Heart right ventricle (tissue), 16 donors: ENCODE measurements at places on chromosomes 6 and 20.

DNA sequence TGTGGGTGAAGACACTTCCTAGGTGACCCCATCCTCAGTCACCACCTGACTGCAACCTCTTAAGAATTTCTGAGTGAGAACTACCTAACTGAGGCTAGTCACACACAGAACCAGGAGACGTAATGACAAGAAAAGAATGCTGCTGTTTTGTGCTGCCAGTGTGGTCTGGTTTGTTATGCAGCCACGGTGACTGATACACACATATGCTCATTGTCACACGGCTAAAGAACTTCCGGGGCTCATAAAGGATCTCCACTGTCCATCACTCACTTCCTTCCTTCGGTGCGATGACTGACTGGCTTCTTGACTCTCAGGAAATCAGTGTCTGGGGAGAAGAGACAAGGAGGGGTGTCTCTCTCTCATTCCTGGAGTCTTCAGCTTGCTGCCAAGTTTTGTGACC, 88.0 kb downstream of the SLC24A3 start:
- DNase-seq: no peak

DNA sequence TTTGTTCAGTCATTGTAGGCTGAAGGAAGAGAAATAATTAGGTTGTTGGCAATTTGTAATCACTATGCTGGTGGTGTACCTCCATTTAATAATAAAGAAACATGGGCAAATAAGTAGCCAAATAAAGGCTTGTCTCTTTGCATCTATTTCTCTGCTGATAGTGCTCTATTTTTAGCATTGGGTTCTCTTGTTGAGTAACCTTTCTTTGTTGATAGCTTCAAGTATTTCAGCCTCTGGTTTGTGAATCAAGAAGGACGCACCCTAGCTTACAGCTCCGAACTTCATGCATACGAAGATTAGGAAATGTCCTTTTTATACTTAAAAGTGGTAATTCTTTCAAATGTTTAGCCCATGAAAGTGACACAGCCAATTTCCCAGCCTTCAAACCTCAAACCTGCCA, 2.6 kb downstream of the PPP1R14C start:
- no peak for DNase-seq

DNA sequence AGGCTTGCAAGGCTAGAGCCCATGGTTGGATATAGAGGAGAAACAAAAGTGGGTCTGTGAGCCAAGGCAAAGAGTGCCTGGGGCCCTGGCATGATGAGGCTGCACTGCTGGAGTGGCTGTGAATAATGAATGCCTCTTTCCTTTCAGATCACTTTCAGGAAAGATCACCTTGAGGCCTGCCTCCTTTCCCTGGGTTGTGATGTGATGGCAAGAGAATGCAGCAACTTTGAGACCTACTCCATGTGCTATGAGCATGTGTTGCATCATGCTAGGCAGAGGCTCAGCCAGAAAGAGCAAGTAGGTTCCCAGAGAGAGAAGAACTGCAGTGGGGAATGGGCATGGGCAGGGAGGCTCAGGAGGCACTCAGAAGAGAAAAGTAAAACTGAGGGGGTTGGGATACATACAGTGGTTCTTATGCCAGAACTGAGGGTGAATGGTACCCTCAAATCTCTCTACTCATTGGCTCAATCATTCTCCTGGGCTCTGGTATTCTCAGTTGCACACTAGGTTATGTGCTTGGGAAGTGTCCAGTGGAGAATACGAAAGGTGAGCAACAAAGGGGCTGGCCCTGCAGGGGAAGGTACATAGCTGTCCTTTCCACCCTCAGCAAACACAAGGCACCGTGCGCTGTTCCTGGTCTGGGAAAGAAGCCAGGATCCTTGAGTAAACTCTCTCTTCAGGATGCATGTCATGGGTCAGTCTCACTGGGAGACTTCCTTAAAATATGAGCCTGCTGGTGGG, 45.9 kb downstream of the CD164 start:
- peak; percentile 9 for DNase-seq

DNA sequence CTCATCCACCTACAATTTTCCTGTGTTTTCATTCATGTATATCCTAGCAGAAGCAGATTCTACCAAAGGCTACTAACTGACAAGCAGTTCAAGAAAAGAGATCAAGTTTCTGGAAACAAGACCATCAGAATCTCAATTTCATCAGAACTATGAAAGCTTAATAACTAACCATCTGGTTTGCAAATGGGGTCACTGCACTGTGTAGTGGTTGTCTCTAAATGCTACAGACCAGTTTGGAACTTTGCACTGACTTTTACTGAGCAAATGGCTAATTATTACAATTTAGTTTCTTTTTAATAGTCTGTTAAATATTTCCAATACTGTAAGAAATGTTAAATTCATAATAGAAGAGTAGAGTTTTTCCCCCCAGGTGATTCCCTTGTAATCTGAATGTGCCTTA, 64.5 kb downstream of the REPS1 start:
- DNase-seq: no peak

- DNase-seq: no peak
Measured at GRCh38 chr6:30578051-30578450, 6.8 kb downstream of the ABCF1 start.

DNA sequence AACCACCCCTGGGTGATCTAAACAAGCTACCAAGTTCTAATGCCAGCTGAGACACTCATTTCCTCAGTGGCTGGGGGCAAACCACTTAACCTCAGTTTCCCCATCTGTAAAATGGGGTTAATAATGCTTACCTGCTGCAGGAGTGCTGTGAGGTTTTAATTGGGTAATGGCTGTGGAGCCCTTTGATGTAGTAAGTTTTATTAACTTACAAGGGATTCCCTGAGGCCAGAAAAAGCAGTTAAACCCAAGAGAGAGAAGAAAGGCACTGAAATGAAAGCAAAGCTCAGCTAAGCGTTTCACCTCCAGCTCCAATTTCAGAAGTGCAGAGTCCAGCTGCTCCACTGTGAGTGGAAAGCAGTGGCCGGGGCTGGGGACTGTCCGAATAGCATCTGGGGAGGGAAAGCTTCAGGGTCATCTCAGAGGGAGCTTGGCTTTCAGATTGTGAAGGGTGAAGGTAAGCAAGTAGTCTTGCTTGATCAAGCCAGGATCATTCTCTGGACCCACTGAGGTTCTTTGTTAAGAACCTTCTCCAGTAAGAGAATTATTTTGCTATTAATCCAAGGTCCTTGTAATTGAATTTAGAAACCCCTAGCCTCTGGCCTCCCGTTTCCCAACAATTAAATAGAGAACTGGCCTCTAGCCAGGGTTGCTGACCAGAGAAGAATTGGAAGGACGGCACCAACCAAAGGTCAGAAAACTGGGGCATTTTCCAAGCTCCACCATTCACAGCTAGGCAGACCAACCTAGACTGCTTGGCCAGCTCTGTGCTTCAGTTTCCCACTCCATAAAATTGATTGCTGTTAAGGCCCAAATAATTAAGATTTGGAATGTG, 20.9 kb upstream of the TCP11 start:
- no peak for DNase-seq

GRCh38 chr20:44596876-44597275, 14.5 kb downstream of the PKIG start:
- DNase-seq: no peak

DNA sequence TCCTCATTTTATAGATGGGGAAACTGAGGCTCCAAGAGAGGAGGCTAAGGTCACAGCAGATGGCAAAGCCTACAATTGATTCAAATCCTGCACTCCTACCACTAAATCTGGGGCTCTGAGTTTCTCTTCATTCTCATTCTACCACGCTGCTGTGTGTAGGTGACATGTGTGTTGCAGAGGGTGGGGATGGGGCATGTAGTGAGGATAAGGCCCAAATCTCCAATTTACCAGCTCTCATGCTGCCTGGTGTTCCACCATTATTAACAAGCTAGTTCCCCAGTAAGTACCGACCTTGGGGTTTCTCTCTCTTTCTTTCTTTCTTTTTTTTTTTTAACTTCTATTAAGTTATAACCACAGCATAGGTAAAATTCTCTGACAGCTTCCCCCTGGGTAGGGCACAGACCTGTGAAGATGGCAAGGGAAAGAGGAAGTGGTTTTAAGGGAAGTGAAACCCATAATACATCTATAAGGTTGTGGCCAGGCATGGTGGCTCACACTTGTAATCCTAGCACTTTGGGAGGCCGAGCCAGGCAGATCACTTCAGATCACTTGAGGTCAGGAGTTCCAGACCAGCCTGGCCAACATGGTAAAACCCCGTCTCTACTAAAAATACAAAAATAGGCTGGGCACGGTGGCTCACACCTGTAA, 13.0 kb upstream of the MATN4 start:
- DNase-seq: no peak

DNA sequence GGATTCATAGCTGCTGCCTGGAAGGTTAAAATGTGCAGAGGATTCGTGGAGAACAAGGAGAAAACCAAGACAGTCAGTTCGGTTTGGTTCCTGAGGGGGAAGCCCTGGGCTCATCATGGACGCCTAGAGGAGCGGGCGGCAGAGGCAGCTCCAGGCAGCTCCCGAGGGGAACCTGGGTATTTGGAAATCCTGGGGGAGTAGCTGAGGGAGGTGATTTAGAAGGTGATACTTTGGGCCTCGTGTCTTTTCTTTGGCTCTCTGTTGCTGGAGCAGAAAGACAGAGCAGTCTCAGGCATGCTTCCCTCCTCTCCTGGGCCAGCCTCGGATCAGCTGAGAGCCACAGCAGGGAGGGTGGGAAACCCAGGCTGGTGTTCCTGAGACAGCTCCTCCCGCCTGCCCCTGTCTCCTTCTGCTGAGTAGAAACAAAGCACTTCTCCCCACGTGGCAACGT, 139.5 kb downstream of the DLL1 start:
- no peak for DNase-seq

DNA sequence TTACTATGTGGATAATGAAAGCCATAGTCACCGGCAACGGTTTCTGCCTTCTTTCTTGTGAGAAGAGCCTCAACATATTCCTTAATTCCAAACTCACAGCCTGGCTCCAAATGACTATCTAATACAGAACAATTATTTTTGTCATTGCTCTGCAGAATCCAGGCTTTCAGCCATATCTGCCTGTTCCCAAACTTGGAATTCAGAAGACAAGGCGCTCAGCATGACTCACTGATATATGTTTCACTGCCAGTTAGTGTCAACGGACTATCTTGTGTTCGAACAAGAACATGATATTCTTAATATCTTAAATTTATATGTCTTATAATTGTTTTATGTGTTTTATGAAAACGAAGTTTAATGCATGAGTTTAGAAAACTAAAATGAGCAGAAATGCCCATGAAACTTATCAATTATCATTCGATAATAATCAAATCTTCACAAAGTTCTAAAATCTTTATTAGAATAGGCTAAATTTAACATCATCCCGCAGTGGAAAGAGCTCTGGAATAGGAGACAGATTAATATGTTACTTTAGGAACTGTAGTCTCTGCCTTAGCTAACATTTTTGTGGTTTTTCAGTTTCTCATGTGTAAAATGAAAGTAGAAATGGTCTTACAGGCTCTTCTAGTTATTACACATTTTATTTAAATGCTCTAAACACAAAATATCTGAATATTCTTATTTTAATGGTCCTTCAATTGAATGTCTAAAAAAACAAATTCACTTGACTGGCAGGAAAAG, 669.3 kb upstream of the GJE1 start:
- DNase-seq: peak; percentile 36

GRCh38 chr6:41080621-41081020, 7.8 kb downstream of the NFYA start:
- no peak for DNase-seq

GRCh38 chr20:52484438-52484837, 292.9 kb upstream of the ZFP64 start:
- no peak for DNase-seq
